A172 (cell line): ENCODE measurements at places on chromosomes 1 and 21. TPM values are rescaled to one million over a fixed set of nuclear protein-coding genes. Genes with fewer than 3 reads are reported as not detected.
A peak's percentile ranks its signal among the peaks of the same experiment; 100 is the strongest.

DNA sequence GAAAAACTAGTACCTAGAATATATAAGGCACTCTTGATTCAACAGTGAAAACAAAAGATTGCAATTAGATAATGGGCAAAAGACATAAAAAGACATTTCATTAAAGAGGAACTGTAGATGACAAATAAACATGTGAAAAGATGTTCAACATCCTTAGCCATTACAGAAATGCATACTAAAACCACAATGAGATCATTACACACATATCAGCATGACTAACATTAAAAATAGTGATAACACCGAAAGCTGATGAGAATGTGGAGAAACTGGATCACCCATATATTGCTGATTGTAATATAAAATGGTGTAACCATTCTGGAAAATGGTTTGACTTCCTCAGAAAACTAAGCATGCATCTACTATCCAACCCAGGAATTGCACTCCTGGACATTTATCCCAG is 340.3 kb downstream of the SEC16B start:
- no peak for DNase-seq

DNA sequence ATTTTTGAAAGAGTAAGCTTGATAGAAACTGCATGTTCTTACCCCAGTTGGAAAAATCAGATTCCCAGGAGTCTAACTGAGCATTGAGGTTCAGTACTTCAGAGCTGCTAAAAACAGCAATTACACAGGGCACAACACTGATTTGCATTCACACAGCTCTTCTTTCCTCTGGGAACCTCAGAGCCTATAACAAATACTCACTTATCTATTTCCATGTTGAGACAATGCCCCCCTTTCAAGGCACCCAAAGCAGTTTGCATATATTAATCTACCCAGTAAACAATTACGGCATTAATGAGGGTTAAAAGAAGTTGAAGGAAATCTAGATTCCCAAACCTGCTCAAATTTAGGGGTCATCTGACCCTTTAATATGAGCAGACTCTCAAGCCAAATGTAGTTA is 126.9 kb upstream of the SLC35F3 start:
- DNase-seq = no peak

- DNase-seq = no peak
Observed at GRCh38 chr1:89563957-89564604, 39.5 kb downstream of the LRRC8B start.

Gene RNU1-4
- under 0.01 and 255 TPM in 2 replicates for total RNA-seq

DNA sequence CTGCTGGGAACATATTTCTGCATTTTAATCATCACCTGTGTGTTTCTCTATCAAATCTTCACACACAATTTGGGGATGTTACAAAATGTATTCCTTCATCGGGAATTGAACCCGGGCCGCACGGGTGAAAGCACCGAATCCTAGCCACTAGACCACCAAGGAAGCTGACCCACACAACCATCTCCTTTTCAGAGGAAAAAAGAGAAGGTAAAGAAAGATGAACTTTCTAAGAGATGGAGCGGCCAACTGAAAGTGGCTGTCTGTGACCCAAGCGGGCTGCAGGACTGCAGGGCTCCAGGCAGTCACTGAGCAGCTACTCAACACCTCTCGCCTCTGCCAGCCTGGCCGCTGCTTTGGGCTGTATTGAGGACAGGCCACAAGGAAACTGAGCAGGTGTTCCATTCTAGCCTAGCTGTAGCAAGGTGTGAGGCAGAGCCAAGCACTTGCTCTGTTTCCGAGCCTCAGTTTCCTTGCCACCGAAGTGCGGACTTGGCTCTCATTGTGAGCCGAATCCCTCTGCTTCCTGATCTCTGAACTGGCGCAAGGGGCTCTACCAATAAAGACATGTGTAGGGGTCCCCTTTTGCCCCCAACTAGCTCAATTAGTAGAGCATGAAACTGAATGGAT is 156.9 kb upstream of the NBPF11 start:
- no peak for DNase-seq

- DNase-seq = no peak
Observed at GRCh38 chr21:33667636-33668035, 25.3 kb downstream of the ITSN1 start.

Gene FNDC5
- 0.41 TPM in 1 of 2 replicates, not detected in the other for total RNA-seq

Gene CD1C
- total RNA-seq = not detected in 2 replicates

Gene RNU1-1
- under 0.01 and 255 TPM in 2 replicates for total RNA-seq

GRCh38 chr1:181635110-181635509 is 151.8 kb downstream of the CACNA1E start:
- no peak for DNase-seq

DNA sequence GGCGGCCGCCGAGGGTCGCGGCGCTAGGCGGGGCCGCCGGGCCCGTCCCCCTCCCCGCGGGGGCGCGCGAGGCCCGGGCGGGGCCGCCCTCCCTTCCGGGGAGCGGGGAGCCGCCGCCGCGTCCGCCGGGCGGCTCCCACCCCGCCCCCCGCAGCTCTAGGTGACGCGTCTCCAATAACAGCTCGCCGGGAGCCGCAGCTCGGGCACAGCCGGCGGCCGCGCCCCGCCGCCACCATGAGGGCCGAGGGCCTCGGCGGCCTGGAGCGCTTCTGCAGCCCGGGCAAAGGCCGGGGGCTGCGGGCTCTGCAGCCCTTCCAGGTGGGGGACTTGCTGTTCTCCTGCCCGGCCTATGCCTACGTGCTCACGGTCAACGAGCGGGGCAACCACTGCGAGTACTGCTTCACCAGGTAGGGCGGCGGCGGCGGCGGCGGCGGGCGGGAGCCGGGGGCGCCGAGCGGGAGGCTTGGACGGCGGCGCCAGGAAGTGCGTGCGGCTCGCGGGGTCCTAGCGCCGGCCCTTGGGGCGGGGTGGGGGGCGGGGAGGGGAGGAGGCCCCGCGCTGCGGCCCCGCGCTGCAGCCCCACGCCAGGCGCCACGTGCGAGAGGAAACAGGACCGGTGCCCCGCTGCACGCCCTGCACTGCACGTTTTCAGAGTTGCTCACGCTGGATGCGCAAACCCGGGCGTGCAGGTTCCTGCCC is at the start of gene SMYD2:
Gene SMYD2, plus strand, starts transcription at position 139 of the 699 bp plus-strand sequence. Its CDS starts 96 bp downstream, at position 235.
- peak; percentile 53 for DNase-seq

Gene COL8A2
- total RNA-seq = 0.62 and 0.72 TPM in 2 replicates

Gene TPM3
- total RNA-seq = 1,673 and 1,769 TPM in 2 replicates

- no peak for DNase-seq
Observed at GRCh38 chr1:52947490-52947889, 20.4 kb downstream of the SCP2 start.

DNA sequence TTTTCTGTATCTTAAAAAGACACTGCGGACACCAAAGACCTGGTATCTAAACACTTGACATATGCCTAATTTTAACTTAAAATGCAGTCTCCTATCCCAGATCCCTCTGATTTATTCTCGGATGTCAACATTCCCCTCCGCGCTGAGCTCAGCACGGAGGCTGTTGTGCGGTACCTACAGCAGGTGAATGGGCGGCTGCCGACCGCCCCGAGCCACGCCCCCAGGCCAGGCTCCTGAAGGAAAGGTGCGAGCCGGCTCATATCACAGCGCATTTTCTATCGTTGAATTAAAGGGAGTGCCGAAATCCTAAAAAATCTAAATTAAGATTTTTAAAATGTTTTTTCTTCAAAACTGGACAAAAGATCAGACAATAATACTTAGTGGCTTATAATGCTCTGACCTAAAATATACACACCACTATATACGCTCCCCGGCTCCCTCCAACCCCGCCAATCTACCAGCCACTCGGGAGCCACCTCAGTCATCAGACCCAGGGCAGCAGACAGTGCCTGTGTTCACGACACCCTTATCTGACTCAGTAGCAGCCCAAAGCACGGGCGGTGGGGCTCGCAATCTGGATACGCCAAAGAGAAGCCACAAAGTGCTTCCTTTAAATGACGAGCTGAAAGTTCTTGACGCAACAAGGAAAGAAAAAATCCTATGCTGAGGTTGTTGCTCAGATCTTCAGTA is 4.1 kb downstream of the WRAP73 start:
- DNase-seq = no peak

DNA sequence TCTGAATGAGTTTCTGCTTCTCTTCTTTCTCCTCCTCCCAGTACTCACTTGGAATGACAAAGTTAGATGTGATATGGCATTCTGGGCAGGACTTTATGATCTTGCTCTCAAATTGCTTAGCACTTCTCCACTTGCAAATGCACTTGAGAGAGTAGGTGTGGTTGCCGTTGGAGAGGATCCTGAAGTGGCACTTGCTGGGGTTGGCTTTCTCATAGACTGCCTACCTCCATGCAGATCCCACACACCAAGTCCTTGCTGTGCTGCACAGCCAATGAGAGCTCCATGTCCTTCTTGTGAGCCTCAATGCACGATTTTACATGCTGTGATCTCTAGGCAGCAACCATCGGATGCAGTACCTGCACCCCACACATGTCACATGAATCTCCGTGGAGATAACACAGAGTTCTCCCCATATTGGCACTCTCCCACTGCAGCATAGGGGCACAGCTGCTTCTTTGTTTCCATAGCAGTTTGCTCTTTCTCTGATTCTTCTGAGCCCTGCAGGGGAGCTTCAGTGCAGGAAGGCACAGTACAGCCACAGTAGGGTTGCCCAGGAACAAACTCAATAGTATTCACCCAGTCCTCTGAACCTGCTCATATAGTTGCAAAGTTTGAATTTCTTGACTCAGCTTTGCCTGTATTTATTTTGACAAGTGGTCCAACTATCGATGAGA is 45.2 kb downstream of the ZNF691 start:
- DNase-seq = no peak

- DNase-seq = no peak
Observed at GRCh38 chr1:159919236-159919865, 6.0 kb downstream of the TAGLN2 start.
